H7 (cell line): ENCODE measurements at places on chromosomes 1 and 21. TPM values are rescaled to one million over a fixed set of nuclear protein-coding genes. Genes with fewer than 3 reads are reported as not detected.

LMOD1 gene
- total RNA-seq: 0.42 and 0.48 TPM in 2 replicates

C1orf167 gene
- total RNA-seq: 0.28 and 1.5 TPM in 2 replicates

KCNJ15 gene
- 0.33 TPM in 1 of 2 replicates, not detected in the other for total RNA-seq

AMY1A gene
- not detected in 2 replicates for total RNA-seq

PLPP3 gene
- total RNA-seq: 33.8 and 45.2 TPM in 2 replicates

KRTAP19-3 gene
- total RNA-seq: not detected in 2 replicates

UBE2U gene
- total RNA-seq: not detected in 2 replicates

NGF gene
- 0.14 TPM in 1 of 2 replicates, not detected in the other for total RNA-seq

ZBTB8A gene
- 6.2 and 9.1 TPM in 2 replicates for total RNA-seq

GUCA2A gene
- total RNA-seq: not detected in 2 replicates

KCNJ9 gene
- 0.07 TPM in 1 of 2 replicates, not detected in the other for total RNA-seq

CD1B gene
- not detected in 2 replicates for total RNA-seq

DISC1 gene
- 5.6 and 6.3 TPM in 2 replicates for total RNA-seq

S100A7 gene
- total RNA-seq: not detected in 2 replicates

FBLIM1 gene
- 91.0 and 95.6 TPM in 2 replicates for total RNA-seq

ANKRD65 gene
- total RNA-seq: 0.67 TPM in 1 of 2 replicates, not detected in the other

ANGPTL3 gene
- 0.04 TPM in 1 of 2 replicates, not detected in the other for total RNA-seq

UBASH3A gene
- not detected in 2 replicates for total RNA-seq

DCDC2B gene
- not detected in 2 replicates for total RNA-seq

C8A gene
- not detected in 2 replicates for total RNA-seq

IGSF21 gene
- total RNA-seq: 32.0 and 38.7 TPM in 2 replicates

HTR6 gene
- total RNA-seq: 0.45 and 1.9 TPM in 2 replicates

DENND2D gene
- total RNA-seq: not detected in 2 replicates

PTGS2 gene
- 0.38 and 1.7 TPM in 2 replicates for total RNA-seq

ST6GALNAC3 gene
- 4.1 and 4.3 TPM in 2 replicates for total RNA-seq

RAB3B gene
- 22.4 and 29.6 TPM in 2 replicates for total RNA-seq

ETV3L gene
- total RNA-seq: 0.74 and 1.1 TPM in 2 replicates

TUT4 gene
- 52.4 and 64.6 TPM in 2 replicates for total RNA-seq

BRDT gene
- 0.07 and 0.31 TPM in 2 replicates for total RNA-seq

PPP1R8 gene
- 83.0 and 95.3 TPM in 2 replicates for total RNA-seq

ZNF678 gene
- 21.9 and 37.8 TPM in 2 replicates for total RNA-seq

TBX19 gene
- 2.1 and 2.7 TPM in 2 replicates for total RNA-seq

IGSF9 gene
- total RNA-seq: 4.4 and 6.1 TPM in 2 replicates

CD48 gene
- total RNA-seq: 0.74 and 2.2 TPM in 2 replicates

MCOLN2 gene
- total RNA-seq: 0.38 and 0.70 TPM in 2 replicates

NVL gene
- 49.3 and 60.3 TPM in 2 replicates for total RNA-seq

CD53 gene
- total RNA-seq: 0.14 and 0.26 TPM in 2 replicates

PADI4 gene
- 0.62 TPM in 1 of 2 replicates, not detected in the other for total RNA-seq

FAM89A gene
- total RNA-seq: 8.0 and 25.6 TPM in 2 replicates

KCNJ6 gene
- not detected in 2 replicates for total RNA-seq

CDC42BPA gene
- 26.1 and 32.4 TPM in 2 replicates for total RNA-seq

RUNX3 gene
- total RNA-seq: 1.3 and 3.5 TPM in 2 replicates

TDRD5 gene
- 0.11 and 0.28 TPM in 2 replicates for total RNA-seq

POU3F1 gene
- 2.9 and 4.8 TPM in 2 replicates for total RNA-seq

MCL1 gene
- total RNA-seq: 165 and 234 TPM in 2 replicates
